ENCODE measurements at places on chromosomes 2 and 18.

DNA sequence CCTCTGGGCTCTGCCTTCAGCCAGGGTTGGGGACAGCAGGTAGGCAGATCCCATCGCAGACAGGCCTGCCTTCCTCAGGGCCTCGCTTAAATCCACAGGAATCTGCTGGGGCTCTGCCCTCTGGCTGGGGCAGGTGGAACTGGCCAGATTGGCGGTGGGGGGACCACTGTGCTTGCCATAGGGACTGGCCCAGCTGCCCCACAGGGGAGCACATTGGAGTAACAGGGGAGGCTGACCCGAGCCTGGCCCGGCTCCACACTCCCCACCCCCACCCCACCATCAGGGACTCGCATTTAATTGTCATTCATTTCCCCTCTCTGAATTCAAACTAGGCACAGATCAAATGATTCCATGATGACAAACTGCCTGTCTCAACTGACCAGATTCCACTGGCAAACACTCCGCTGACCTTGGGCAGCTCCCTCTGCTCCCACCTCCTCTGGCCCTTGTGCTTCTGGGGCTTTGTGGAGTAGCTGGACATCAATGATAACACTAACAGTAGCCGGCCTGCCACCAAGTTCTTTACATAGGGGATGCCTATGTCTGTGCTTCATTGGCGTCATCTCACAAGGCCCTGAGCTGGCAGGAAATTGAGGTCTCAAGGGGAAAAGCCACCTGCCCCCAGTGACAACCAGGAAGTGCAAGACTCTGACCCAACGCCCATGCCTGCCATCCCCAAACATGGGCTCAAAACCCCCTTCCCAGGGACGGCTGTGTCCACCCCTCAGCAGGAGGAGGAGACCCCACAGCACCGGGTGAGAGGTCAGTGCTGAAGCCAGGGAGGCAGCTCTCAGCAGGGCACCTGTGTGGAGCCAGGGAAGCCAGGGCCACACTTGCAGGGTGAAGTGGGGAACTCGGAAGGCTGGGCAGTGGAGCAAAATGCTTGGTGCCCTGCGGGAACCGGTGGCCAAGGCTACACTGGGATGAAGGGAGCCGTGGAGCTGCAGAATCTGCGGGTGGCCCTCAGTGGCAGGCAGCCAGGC lies 2.1 kb upstream of the B3GNT7 start:
- H3K4me3 ChIP-seq: no peak overlapping the region
- H3K27ac ChIP-seq: no peak overlapping the region
- DNase-seq: no peak
- no peaks in the 10 kb centered on the region for H3K27me3 ChIP-seq
- H3K36me3 ChIP-seq: no peaks in the 10 kb centered on the region

DNA sequence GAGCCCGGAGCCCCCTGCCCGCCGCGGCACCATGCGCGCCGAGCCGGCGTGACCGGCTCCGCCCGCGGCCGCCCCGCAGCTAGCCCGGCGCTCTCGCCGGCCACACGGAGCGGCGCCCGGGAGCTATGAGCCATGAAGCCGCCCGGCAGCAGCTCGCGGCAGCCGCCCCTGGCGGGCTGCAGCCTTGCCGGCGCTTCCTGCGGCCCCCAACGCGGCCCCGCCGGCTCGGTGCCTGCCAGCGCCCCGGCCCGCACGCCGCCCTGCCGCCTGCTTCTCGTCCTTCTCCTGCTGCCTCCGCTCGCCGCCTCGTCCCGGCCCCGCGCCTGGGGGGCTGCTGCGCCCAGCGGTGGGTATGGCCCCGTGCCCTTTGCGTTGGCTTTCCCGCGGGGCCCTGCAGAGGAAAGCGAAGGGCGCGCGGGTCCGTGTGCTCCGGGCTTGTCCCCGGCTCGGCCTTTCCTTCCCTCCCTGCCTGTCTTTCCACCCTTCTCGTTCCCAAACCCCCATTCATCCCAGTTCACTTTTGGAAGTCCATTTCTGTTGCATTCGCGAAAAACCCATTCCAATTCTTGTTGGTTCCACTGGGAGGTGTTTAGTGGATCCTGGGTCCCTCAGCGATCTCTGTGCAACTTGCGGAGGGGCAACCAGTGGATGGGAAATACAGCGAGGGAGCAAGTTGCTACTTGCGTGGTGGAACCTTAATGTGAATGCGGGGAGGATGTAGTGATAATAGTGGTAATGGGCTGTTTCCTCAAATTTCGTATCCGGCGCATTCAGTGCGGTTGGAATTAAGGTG lies 599 bp downstream of the ADAM23 start:
- H3K36me3 ChIP-seq: no peaks in the 10 kb centered on the region
- peak overlapping the region; percentile 78 for H3K4me3 ChIP-seq
- no peaks in the 10 kb centered on the region for H3K27me3 ChIP-seq
- peaks cover 43% of the 10 kb centered on the region for H3K4me1 ChIP-seq

DNA sequence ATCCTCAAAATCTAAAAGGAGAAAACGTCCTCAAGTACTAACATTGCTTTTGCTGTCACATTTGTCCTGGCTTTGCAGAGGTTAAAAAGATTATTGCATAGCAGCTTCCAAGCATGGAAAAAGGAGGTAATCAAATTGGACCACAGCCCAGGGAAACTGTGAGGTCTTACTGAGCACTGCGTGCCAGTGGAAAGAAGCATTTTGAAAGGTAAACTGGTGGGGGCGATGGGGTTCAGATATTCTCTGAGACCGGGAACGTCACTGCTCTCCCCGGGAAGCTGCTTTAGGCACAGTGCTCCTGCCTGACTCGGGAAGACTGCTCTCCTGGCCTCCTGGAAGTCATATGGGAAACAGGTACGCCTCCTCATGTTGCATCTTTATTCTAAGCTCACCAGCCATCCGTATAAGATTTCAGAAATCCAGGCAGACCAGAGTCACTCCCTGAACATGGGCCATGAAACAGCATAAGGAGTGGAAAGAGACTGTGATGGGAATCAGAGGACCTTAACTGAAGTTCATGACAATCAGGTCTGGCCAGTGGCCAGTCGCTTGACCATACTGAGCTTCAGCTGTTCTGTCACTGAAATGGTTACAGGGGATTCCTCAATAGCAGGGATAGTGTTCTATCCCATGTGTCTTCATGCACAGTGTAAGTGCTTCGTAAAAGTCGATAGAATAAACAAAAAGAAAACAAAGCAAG lies 284.1 kb downstream of the TRIB2 start:
- no peaks in the 10 kb centered on the region for H3K27me3 ChIP-seq
- DNase-seq: no peak
- no peak overlapping the region for H3K4me3 ChIP-seq
- no peaks in the 10 kb centered on the region for H3K36me3 ChIP-seq
- no peak overlapping the region for H3K27ac ChIP-seq

DNA sequence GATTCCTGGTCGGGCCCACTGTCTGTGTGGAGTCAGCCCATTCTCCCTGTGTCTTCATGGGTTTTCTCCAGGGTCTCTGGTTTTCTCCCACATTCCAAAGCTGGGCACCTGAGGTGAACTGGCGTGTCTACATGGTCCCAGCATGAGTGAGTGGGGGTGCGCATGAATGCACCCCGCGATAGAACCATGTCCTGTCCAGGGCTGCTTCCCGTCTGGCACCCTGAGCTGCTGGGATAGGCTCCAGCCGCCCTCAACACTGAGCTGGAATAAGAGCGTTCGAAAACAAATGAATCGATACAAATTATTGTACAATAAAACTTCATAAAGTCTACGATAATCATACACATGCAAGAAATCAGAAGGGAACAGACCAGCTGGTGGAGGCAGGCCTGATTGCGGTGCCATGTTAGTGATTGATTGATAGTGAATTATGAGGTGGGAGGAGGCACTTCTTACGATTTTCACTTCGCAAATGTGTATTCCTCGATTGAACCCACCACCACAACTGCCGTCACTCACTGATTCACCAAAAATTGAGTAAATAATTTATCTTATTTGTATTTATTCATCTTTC lies 186.6 kb downstream of the MGAT5 start:
- H3K4me3 ChIP-seq: no peak overlapping the region

- H3K27me3 ChIP-seq: no peaks in the 10 kb centered on the region
- no peak overlapping the region for H3K27ac ChIP-seq
- no peaks in the 10 kb centered on the region for H3K36me3 ChIP-seq
- no peak for DNase-seq
These were observed 23.7 kb downstream of the KCNF1 start for GRCh38 chr2:10935366-10935918.

GRCh38 chr18:25147877-25148488 lies 204.0 kb downstream of the ZNF521 start:
- no peak overlapping the region for H3K27ac ChIP-seq
- H3K4me3 ChIP-seq: no peak overlapping the region
- no peaks in the 10 kb centered on the region for H3K4me1 ChIP-seq

GRCh38 chr2:126863336-126864015 lies 35.2 kb upstream of the TEX51 start:
- no peak overlapping the region for H3K27ac ChIP-seq
- no peaks in the 10 kb centered on the region for H3K36me3 ChIP-seq
- no peaks in the 10 kb centered on the region for H3K4me1 ChIP-seq
- H3K27me3 ChIP-seq: no peaks in the 10 kb centered on the region
- no peak for DNase-seq

GRCh38 chr2:216389570-216389969 lies 17.3 kb upstream of the MARCHF4 start:
- no peaks in the 10 kb centered on the region for H3K4me1 ChIP-seq
- no peaks in the 10 kb centered on the region for H3K27me3 ChIP-seq
- H3K27ac ChIP-seq: no peak overlapping the region
- H3K4me3 ChIP-seq: no peak overlapping the region

DNA sequence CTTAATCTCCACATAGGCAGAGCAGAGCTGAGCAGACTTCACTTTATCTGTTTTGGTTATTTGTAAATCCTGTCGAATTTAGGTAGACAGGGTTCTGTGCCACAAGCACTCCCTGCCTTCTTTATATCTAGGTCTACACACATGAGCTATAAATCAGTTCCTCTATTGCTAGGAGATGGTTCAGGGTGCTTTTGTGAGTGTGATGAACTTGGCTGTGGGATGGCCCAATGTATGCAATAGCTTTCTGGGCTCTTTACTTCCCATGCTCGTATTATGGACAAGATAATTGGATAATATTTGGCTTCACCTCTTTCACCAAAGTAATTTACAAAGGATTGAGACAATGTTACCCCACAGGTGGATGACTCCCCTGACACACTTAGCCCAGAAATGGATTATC lies 72.2 kb downstream of the PLB1 start:
- no peaks in the 10 kb centered on the region for H3K27me3 ChIP-seq
- no peak for DNase-seq
- no peaks in the 10 kb centered on the region for H3K36me3 ChIP-seq
- H3K4me1 ChIP-seq: peaks cover 22% of the 10 kb centered on the region

- H3K36me3 ChIP-seq: no peaks in the 10 kb centered on the region
- no peak overlapping the region for H3K27ac ChIP-seq
- peaks cover 9% of the 10 kb centered on the region for H3K4me1 ChIP-seq
- H3K4me3 ChIP-seq: no peak overlapping the region
These were observed 179.7 kb downstream of the FAM210A start for GRCh38 chr18:13546638-13547037.

- H3K36me3 ChIP-seq: no peaks in the 10 kb centered on the region
- H3K27me3 ChIP-seq: no peaks in the 10 kb centered on the region
- H3K4me3 ChIP-seq: no peak overlapping the region
- no peak for DNase-seq
These were observed 22.7 kb downstream of the FARP2 start for GRCh38 chr2:241378816-241379215.

GRCh38 chr2:232126301-232127099 lies 165.0 kb downstream of the DIS3L2 start:
- H3K36me3 ChIP-seq: no peaks in the 10 kb centered on the region
- H3K27ac ChIP-seq: no peak overlapping the region
- H3K4me3 ChIP-seq: no peak overlapping the region
- H3K4me1 ChIP-seq: no peaks in the 10 kb centered on the region
- H3K27me3 ChIP-seq: no peaks in the 10 kb centered on the region

DNA sequence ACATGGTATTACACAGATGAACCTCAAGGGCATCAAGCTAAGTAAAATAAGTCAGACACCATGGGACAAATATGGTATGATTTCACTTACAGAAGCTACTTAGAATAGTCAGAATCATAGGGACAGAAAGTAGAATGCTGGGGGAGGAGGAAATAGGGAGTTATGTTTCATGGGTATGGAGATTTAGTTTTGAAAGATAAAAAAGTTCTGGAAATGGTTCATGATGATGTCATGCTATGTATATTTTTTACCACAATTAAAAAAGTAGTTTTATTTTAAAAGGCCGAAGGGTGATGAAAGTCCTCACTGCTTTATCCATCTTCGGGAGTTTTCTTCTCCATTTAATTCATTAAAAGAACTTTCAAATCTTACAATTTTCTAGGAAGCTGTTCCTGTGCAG lies 181.9 kb downstream of the CALCRL start:
- H3K4me1 ChIP-seq: no peaks in the 10 kb centered on the region
- H3K27me3 ChIP-seq: no peaks in the 10 kb centered on the region
- no peak overlapping the region for H3K4me3 ChIP-seq
- no peak overlapping the region for H3K27ac ChIP-seq
- H3K36me3 ChIP-seq: no peaks in the 10 kb centered on the region

- DNase-seq: no peak
- H3K27me3 ChIP-seq: no peaks in the 10 kb centered on the region
- no peak overlapping the region for H3K27ac ChIP-seq
- no peaks in the 10 kb centered on the region for H3K4me1 ChIP-seq
- H3K36me3 ChIP-seq: no peaks in the 10 kb centered on the region
These were observed 77.3 kb upstream of the SH3BP4 start for GRCh38 chr2:234874347-234875046.

DNA sequence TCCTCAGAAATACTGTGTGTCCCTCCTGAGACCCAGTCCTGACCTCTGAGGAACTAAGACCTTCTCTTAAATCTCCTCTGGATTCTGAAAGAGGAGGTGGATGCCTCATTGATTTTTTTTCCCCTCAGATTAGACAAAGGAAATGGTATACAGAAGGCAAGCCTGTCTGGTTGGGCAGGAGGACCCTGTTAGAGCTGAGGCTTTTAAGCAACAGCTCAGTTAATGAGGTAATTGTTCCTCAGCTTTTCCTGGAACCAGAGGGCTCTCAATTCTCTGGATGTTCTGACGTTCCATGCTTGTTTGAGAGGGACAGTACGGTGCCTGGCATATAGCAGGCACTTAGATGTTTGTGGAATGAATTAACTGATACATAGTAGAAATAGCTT lies 61.7 kb upstream of the MCFD2 start:
- H3K27me3 ChIP-seq: no peaks in the 10 kb centered on the region
- peaks cover 1% of the 10 kb centered on the region for H3K36me3 ChIP-seq
- DNase-seq: no peak
- H3K27ac ChIP-seq: no peak overlapping the region

GRCh38 chr18:56900195-56901094 lies 246.4 kb upstream of the BOD1L2 start:
- no peaks in the 10 kb centered on the region for H3K27me3 ChIP-seq
- no peak overlapping the region for H3K4me3 ChIP-seq
- no peak for DNase-seq
- H3K4me1 ChIP-seq: no peaks in the 10 kb centered on the region
- no peak overlapping the region for H3K27ac ChIP-seq

- H3K27me3 ChIP-seq: no peaks in the 10 kb centered on the region
- DNase-seq: no peak
- no peak overlapping the region for H3K27ac ChIP-seq
- H3K4me3 ChIP-seq: no peak overlapping the region
- H3K36me3 ChIP-seq: no peaks in the 10 kb centered on the region
- H3K4me1 ChIP-seq: no peaks in the 10 kb centered on the region
These were observed 41.2 kb downstream of the TAF4B start for GRCh38 chr18:26267357-26267930.
